Activated CD8-positive, alpha-beta memory T cell treated with anti-CD3 and anti-CD28 coated beads for 1 hour (primary cell): ENCODE measurements at places on chromosomes 5 and 9.

GRCh38 chr5:148763996-148764395 is 62.4 kb upstream of the ADRB2 start:
- DNase-seq: no peak

DNA sequence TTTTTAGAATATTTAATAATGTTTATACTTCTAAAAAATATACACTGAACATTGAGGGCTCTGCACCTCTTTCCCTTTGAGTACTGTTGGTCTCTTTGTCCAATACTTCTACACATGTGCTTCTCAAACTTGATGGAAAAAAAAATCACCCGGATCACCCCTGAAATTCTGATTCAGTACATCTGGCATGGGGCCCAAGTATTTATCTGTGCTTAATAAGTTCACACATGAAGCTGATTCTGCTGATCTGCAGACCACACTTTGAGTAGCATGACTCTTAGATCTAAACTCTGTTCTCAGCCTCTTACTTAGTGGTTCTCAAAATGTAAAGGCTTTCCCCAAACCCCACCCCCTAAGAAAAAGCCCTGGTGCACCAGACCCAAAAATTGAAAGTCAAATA is 12.0 kb downstream of the RUSC2 start:
- no peak for DNase-seq

DNA sequence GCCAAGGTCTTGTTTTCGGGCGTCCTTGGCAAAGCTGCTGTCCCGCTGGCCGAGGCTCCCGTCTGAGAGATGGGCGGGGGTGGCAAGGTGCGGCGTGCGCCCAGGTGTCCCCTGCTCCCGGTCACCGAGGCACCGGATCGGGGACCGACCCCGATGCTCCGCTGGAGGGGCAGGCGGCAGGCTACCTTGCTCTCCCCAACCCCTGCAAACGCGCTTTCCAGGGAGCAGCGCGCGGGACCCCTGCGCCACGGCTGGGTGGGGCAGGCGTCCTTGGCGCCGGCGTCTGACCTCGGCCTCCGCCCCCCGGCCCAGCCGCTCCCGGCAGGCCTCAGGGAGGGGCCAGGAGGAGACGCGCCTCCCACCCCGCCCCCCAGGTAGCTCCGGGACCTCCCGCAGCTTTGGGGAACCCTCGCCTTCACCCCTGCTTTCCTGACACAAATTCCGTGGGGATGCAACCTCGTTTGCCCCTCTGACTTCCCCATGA is 551 bp downstream of the N4BP3 start:
- DNase-seq: no peak

DNA sequence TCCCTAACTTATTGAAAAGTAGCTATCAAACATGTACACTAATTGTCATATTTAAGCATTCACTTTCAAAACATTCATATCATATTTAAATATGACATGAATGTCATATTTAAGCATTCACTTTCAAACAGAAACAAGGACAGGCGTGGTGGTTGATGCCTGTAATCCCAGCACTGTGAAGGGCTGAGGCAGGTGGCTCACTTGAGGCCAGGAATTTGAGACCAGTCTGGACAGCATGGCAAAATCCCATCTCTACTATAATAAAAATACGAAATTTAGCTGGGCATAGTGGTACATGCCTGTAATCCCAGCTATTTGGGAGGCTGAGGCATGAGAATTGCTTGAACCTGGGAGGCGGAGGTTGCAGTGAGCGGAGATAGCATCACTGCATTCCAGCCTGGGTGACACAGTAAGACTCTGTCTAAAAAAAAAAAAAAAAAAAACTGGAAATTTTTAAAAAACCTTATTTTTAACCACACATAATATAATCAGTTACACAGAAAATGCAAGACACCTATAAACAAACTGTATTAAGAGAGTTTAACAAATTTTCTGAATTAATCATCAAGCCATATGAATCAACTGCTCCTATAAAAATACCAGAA is 88.1 kb downstream of the LPAR1 start:
- DNase-seq: no peak

DNA sequence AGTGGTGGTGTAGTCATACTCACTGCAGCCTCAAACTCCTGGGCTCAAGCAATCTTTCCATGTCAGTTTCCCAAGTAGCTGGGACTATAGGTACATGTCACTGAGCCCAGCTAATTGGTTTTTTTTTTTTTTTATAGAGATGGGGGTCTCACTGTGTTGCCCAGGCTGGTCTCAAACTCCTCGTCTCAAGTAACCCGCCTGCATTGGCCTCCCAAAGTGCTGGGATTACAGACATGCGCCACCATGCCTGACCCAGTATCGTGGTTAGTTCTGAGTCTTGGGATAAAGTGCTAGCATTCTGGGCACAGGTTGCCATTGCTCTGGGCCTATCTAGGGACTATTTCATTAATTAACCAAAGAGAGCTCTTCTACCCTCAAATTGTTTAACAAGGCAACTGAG is 108.3 kb downstream of the PLPP1 start:
- DNase-seq: no peak

DNA sequence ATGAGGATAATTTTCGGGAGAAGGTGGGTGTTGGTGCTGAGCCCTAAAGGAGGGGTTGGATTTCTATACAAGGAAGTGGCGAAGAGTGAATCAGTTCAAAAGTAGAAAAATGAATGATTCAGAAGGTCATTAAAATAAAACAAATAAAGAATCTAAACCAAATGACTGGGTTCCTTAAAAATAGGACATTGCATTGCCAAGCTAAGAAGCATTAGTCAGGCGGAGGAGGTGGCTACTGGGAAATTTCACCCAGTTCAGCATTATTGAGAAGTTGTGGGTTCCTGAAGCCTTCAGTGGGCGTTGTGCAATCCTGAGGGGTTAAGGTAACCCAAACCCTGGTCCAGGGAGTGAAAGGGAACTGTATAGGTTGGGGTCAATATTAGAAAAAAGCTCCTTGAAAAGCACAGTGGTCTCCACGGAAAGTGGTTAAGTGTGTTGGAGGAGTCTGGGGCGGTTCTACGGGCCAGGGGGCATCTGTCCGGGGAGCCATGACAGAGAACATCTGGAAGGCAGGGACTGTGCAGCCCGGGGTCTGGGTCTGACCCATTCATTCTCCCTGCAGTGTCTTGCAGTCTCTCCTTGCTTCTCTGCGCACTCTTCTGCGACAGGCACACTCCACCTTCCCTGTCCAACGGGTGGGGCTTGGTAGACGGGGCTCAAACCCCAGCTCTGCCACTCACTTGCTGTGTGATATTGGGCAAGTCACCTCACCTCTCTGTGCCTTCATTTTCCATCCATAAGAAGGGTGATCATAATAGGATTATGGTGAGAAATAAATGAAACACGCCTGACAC is 27.6 kb upstream of the DUSP1 start:
- DNase-seq: no peak
